ENCODE measurements at places on chromosomes 1 and 21.

- peak; percentile 79 for DNase-seq
Measured at GRCh38 chr1:155126556-155127104, 1.0 kb upstream of the EFNA1 start.

- DNase-seq: no peak
Measured at GRCh38 chr21:22231013-22231412, 1232.8 kb downstream of the NCAM2 start.

- no peak for DNase-seq
Measured at GRCh38 chr1:231241750-231242149, 738 bp downstream of the GNPAT start.

- DNase-seq: no peak
Measured at GRCh38 chr1:40798366-40799281, 15.0 kb downstream of the KCNQ4 start.

- no peak for DNase-seq
Measured at GRCh38 chr1:243831463-243831862, 18.6 kb downstream of the AKT3 start.

DNA sequence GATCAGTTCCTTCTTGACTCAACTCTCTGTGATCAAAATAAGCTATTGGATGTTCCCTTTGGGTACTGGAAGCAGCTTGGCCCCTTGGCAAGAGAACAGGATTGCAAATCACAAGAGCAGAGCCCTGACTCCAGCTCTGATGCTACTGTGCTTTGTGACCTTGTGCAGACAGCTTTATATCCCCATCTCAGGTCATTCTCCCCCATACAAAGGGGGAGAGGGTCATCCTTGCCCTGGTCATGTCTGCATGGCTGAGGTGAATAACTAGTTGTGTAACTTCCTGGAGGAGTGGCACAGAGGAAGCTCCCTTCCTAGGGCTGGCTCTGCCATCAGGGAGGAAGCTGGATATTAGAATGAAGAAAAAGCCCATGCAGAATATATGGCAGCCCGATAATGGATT is 142.9 kb downstream of the DHRS3 start:
- DNase-seq: no peak

DNA sequence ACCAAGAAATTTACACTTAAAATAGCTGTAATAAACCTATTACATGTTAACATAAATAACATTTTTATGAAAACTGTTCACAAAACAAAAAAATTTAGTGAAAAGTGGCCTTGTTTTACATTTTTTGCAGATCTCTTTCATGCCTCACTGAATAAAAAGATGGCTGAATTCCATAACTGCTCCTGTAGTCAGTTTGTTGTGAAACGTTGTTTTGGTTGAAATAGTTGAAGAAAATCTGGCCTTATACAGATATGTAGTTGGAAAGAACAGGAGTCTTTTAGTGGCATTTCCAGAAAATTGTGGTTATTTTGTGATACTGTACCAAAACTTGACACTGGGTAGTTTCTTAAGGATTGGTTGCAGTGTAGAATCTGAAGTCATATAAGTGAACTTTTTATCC is 18.1 kb downstream of the ITSN1 start:
- no peak for DNase-seq

- no peak for DNase-seq
Measured at GRCh38 chr1:47776667-47777131, 220.5 kb downstream of the TRABD2B start.

GRCh38 chr1:31366796-31367195 is 6.1 kb downstream of the FABP3 start:
- DNase-seq: no peak

DNA sequence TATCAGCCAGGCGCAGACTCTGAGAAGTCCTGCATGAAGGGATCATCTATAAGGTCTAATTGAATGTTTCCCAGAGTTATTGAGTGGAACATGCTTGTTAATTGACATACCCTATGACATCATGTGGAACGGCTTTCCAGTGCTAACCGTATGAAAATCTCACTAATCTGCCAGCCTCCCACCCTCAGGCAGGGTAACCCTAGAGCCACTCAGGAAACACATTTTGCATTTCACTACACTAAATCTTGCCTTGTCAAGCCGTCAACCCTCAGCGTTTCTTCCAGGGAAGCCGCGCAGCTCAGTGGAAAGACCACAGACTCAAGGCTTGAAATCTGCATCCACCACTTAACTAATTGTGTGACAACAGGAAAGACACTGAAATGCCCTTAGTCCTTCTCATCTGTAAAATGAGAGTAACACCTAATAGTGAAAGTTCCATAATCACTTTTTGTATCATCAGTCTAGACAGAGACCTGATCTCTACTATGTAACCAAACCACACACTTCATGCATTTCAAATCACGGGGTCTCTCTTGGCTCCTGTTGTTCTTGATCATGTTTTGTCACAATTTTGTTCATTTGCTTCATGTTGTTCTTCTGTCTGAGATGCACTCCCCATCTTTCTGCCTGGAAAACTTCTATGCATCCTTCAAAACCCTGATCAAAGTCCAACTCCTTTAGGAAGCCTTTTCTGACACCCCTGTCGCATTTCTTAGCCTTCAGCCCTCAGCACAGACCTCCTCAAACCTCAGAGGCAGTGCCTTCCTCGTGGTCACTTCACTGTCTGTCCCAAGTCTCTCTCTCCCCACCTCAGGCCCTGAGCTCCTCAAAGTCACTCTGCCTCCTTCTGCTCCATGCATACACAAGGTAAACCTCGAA is 246.5 kb downstream of the TOMM20 start:
- DNase-seq: no peak

GRCh38 chr21:44792702-44793591 is 8.7 kb downstream of the UBE2G2 start:
- peak; percentile 65 for DNase-seq

DNA sequence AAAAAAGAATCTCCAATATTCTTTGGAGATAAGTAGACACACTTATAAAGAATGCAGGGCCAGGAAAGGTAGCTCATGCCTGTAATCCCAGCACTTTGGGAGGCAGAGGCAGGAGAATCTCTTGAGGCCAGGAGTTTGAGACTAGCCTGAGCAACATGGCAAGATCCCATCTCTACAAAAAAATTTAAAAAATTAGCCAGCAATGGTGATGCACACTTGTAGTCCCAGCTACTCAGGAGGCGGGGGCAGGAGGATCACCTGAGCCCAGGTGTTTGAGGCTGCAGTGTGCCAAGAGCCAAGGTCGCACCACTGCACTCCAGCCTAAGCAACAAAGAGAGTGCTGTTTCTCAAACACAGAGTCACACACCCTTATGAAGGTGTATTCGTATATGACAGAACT is 385.0 kb downstream of the SMYD3 start:
- no peak for DNase-seq

GRCh38 chr1:58981392-58981791 is 197.5 kb upstream of the JUN start:
- DNase-seq: no peak

DNA sequence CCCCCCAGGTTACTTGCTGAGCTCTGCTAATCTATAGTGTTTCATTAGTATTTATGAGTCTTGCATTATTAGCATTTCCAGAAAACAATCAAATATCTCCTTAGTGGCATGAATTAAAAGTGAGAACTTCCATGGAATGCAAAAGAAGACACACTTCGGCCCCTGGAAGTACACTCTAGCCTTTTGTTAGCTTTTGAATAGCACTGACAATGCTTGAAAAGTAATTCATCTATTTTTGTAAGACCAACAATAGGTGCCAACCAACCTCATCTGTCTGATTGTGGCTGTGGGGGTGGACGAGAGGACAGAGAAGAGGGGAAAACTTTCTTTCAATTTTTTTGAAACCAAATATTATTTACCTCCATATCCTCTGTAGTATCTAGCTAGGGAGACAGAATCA is 27.8 kb downstream of the KIAA0040 start:
- DNase-seq: no peak

DNA sequence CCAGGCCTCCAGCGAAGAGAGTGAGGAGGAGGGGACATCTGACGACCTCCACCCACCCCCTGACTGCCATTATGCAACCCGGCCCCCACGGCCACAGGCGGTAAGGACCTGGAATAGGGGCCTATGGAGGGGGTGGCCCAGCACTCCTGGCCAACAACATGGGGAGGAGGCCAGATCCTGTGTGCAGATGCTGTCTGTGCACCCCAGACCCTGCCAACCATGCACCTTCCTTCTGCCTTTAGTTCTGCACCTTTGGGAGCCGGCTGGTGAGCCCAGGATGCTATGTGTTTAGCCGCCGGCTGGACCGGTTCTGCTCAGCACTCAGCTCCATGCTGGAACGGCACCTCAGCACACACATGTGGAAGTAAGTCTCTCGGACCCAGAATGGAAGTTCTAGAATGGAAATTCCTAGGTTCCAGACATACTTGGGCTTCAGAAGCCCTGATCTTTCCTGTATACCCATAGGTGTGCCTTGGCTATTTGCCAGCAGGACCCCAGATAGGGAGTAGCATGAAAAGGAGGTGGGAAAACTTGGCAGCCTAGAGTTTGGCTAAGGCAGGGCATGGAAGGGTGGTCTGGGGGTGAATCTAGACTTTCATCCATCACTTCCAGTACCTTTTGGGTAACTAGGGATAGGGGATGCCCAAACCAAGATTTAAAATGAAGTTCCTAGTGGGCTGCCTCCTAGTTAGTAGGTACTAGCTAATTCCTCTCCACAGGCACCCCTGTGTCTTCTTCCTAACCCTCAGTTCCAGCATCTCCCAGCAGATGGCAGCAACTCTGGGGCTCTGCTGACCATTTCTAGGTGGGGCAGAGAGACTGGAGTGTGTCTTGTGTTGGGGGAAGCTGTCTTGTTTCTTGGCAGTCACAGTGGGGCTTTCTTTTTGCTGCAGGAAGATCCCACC is 3.6 kb upstream of the CYB561D1 start:
- peak; percentile 69 for DNase-seq

GRCh38 chr1:201288007-201288406 is 4.7 kb downstream of the PKP1 start:
- DNase-seq: no peak

DNA sequence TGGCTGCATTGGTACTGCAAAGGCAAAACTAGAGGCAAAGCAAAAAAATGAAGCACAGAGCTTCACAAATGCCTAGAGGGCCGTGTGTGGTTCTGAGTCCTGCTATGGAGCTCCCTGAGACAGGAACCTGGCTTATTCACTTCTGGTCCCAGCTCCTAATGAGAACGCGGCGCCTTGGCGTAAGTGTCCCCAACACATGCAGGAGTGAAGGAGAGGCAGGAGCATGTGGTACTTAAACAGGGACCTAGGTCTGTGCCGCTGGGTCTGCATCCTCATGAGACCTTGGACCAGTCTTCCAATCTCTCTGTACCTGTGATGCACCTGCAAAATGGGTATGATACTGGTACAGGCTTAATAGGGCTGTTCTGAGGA is 14.4 kb upstream of the SLC2A7 start:
- no peak for DNase-seq

DNA sequence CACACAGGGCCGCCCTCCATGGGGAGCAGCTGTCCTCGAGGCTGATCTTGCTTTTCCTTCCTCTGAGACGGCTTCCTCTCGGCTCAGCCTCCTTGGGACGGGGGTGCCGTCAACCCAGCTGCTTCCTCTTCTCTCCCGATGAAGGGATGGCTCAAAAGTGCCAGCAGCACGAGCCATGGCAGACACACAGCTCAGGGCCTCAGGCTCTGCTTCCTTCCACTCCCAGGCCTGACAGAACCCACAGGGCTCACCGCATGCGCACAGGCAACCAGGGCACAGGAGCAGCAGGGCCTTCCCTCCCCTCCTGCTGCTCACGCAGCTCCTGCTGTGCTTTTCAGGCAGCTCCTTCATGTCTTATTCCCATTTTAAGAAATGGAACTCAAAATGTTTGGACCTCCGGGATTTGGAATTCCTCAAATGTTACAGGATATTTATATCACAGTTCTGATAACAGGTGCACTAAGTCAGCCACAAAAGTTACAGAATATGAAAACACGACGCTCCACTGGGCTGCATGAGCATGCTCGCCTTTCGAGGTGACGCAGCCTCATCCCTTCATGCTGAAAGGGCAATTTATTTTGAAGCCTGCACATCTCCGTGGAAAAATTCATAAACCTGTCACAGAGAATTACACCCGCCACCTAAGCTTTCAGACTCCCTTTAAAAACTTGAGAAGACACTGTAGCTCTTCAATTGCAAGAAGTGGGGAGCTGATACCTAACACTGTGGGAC is 84.4 kb downstream of the HSF2BP start:
- no peak for DNase-seq

GRCh38 chr1:186772228-186772627 is 56.5 kb upstream of the PLA2G4A start:
- DNase-seq: no peak

DNA sequence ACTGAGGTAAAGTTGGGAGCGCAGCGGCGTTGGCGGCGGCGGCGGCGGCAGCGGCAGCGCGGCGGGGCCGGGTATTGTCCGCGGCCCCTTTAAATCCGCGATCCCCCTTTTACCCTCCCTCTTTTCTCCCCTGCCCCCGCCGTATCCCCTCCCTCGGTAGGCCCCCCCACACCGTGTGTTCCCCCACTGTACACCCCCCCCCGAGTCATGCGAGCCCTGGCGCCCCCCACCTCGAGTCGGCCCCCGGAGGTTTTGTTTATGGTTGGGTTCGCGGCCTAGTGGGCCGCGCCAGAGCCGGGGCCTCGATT is 169 bp downstream of the UBAP2L start:
- no peak for DNase-seq

All from left lobe of liver (tissue), 2 donors.